CD4-positive, alpha-beta T cell treated with Interleukin-17A for 4 hours (primary cell): ENCODE measurements at places on chromosomes 12 and 14.

GRCh38 chr14:102188187-102188586 is 48.5 kb downstream of the WDR20 start:
- no peak for DNase-seq

- no peak for DNase-seq
Measured at GRCh38 chr12:32312049-32312670, 87.2 kb upstream of the FGD4 start.

DNA sequence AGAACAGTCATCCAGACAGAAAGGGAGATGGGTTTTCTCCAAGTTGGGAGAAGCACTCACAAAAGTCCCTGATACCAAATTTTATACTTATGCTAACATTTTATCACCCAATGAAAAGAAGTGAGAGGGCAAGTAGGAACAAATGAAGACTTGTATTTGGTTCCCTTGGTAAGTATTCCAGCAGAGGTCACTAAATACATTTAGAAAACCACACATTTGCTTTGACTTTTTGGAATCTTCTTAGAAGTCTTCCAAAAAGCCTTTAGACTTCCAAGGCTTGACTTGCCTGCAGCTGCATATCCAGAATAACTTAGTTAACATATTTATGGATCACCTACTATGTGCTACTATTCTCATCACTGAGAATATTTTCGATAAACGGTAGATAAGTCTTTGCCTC is 3.1 kb upstream of the GYS2 start:
- no peak for DNase-seq

DNA sequence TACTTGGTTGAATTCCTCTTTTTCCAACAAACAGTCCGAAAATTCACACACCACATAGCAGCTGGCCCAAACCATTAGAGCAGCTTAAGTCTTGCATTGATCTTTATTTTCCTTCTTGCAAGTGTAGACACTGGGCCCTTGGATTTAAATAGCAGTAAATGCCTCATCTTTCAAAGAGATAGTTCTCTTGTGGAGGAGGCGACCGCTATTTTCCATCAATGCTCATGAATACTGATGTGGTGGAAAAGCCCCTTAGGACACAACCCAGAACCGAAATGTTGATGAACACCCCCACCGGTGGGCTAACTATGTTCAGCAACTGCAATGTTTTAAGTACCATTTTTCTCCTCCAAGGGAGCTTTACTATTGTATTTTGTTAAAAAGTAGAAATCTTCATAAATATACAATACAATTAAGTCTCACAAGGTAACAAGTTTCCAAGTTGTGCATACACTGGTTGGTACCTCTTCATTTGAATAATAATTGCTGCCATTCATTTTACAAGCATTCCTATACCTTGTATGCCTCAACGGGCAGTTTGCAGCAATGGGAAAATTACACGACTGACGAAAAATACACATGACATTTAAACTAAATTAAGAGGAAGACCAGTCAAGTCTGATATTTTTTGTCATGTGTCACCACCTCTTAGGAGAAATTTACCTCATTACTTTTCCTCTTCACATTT is 18.0 kb downstream of the NIN start:
- no peak for DNase-seq

DNA sequence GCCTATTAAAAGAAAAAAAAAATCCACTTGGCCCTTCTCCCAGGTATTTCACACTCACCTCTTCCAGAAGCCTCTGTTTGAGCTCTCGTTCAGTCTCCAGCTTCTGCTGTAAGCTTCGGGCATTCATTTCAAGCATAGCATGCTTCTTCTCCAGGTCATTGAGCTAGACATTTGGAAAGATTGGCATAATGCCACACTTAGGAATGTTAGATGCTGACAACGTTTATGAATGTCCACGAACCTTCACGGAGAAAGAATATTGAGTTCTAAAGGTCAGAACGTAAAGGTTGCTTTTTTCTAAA is 60.5 kb downstream of the PRKAB1 start:
- no peak for DNase-seq

GRCh38 chr14:74882103-74882920 is 596 bp downstream of the DLST start:
- DNase-seq: peak; percentile 68

GRCh38 chr14:24428628-24429394 is 657 bp downstream of the CBLN3 start:
- no peak for DNase-seq

GRCh38 chr14:68337279-68337678 is 455.6 kb downstream of the ZFP36L1 start:
- DNase-seq: no peak

DNA sequence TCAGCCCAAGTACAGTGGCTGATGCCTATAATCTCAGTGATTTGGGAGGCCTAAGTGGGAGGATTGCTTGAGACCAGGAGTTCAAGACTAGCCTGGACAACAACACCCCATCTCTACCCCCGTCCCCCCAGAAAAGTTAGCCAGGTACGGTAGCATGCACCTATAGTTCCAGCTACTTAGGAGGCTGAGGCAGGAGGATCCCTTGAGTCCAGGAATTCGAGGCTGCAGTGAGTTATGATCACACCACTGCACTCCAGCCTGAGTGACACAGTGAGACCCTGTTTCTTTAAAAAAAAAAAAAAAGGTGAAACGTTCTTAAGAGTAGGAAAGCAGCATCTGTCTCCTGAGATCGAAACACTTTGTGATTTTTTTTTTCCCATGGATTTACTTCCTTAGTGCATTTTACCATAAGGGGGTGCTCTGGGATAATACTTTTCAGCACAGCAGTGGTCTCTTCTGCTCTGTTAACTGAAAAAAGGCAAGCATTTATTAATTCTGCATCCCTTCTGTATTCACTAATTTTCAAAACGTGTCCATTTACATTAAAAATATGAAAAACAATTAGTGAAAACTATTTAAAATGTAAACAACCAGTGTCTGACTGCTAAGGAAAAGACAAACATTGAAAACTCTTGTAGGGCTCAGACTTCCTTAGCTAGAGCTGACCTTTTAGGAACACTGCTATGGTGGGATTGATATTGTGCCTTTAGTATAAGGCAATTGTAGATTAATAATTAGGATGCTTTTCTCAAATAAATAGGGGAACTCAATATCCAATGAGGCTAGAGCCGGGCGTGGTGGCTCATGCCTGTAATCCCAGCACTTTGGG is 31.2 kb upstream of the USP44 start:
- DNase-seq: no peak

DNA sequence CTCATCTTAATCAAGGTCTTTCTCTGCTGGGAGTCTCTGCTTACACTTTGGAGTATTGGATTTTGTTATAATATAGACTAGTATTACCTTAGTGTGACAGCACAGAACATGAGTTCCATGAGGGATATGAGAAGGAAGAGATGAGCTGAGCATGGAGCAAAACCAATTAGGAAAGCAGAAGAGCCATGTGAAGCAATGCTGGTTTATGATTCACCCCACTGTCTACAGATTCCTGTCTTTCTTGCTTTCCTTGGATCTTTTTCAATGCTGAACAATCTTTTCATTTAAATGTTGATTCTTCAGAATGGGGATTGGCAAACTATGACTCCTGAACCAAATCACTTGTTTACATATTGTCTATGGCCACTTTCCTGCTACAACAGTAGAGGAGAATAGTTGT is 70.4 kb upstream of the KITLG start:
- no peak for DNase-seq

DNA sequence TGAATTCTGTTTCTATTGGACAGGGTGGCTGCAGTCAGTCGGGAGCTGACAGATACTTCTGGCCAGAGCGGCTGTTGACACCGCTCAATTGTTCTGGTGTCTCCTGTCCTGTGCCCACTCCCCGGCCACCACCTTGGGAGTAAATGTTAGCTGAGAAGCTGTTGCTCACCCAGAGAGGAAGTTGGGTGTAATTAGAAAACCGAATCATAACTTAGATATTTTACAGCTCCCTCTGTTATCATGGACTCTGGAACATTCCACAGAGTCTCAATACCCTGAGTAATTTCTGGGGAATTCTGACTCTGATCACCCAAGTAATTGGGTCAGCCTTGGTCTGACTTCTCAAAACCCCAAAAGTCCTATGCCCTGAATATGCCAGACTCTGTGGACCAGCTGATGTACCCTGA is 58.3 kb upstream of the RFLNA start:
- DNase-seq: no peak

- DNase-seq: no peak
Measured at GRCh38 chr12:108622421-108622820, 11.3 kb downstream of the SELPLG start.

DNA sequence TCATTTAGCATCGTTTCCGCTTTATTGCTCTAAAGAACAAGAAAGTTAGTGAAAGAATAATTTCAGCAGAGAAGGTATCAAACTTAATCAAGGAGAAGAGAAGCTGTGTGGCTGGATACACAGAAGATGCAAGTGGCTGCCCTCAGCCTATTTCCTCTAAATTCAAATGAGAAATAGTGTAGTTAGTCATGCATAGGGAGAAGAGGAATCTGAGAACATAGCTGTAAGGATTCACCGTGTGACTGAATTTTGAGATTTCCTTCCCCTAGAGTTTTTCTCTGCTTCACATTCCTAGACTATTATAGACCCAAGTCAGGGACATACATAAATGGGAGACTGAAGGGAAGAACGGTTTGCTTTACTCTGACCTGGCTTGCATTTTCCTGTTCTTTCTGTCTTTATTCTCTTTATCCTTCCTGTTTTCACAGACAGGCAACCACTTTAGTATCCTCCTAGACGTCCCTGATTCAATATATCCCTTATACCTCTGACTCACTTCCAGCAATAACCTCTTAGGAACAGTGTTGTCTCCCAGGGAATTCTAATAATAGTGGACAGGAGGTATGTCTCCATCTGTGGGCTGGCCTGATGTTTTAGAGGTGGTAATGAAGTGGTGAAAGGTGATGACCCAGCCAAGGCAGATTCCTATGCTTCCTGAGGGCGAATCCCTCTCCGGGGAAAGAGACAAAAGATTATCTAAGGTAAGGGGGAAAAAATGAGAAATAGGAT is 7.0 kb downstream of the RNASE10 start:
- no peak for DNase-seq

DNA sequence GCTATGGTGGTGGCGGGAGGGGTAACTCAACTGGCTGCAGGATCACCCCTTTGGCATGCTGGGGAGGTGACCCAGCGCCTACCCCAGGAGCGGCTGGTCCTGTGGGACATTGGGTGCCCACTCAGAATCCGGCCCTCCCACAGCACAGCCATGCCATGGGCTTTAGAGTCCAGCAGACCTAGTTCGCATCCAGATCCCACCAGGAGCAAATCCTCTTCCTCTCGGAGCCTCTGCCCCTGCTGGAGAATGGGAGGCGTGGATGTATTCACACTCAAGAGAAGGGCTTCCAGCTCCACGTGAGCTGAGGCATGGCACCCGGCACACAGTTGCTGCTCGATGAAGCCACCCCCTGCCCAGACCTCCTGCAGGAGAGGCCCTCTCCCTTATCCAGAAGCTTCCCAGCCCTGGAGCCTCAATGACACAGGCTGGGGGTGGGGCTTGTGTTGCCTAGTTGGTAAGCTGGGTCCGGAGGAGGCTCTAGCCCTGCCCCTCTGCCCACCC is 17.7 kb downstream of the FAM222A start:
- DNase-seq: no peak

- DNase-seq: no peak
Measured at GRCh38 chr12:118398940-118399339, 22.6 kb downstream of the SUDS3 start.

DNA sequence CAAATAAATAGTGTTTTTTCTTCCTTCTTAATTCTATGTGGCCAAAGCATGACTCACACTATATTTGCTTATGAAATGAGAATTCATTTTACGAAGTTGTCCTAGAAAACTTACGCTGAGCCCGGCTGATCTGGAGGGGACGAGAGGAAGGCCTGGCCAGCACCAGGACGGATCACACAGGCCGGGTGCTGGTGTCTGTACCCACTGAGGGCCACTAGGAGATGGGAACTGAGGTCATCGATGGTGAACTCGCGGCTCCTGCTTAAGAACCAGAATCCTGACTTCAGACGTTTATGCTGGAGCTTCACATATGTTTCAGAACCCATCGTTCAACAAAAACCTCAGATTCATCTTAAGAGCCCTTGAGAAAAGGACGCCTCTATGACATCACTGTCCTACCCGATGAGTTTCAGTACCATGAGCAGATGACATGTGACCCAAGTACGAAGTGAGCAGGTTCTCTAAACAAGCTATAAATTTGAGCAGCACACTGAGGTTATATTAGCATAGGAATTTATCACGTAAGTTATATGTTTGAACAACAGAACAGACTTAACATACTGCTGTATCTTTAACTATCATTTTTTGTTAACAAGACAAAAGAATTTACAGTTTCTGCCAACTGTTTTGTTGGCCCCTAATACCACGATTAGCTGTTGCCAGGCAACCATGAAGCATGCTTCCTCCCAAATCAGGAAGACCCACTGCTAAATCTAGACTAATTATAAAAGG is 111.9 kb downstream of the FOXN3 start:
- DNase-seq: no peak

GRCh38 chr14:97634751-97635150 is 837.6 kb downstream of the VRK1 start:
- peak; percentile 67 for DNase-seq

DNA sequence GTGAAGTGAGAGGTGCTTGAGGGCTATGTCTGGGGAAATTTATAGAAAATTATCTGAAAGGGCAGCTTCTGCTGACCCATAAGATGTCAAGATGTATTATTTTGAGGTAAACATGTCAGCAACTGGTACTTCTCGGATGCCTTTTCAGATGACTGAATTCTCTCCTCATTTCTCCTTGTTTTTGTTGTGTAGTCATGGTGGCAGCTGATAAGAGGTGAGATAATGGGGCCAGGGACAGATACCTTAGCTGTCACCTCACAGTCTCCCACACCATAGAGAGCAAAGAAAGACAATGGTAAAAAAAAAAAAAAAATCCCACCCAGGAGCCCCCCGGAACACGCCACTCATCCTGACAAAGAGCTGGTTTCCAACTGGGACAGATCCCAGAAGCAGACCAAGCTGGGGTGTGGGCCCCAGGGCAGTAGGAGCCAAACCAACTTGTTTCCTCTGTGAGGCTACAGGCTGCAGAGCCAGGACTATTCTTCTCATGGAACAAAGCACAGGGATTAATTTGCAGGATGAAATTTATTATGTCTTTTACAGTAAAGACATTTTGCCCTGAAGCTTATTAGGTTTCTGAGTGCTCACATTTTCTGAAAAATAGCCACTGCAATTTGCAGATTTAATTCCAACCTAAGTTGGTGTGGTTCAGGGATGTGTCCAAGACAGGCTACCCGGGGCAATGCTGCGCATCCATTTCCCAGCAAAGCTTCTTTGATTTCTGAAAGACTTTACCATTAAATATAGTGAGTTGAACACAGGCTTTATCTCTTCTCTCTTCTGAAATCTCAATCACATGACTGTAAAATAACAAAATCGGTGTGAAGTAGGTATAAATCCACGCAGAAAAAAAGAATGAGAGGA is 52.2 kb downstream of the NDUFA12 start:
- no peak for DNase-seq
